ENCODE measurements at places on chromosomes 7 and 10.
A peak's percentile ranks its signal among the peaks of the same experiment; 100 is the strongest.

DNA sequence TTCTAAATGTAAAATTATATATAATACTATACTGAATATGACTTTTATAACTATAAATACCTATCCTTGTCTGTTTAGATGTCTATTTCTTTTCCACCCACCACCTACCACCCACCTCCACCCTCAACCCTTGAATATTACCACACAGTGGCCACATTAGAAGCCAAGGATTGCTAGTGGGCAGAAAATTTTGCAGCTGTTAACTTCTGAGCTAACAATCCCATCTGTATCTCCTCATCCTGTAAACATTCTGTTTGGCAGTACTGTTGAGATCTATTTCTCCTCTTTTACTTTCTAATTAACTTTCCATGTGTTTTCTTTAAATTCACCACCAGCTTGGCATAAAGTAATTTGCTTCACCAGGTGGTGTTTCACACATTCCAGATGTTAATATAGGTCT, 281.1 kb upstream of the BMPER start:
- no peak for DNase-seq

- DNase-seq: no peak
These were observed 716.6 kb upstream of the GALNT17 start for GRCh38 chr7:70415179-70415972.

GRCh38 chr10:26314265-26315013, 97.9 kb downstream of the GAD2 start:
- DNase-seq: no peak

- DNase-seq: peak; percentile 68
These were observed at the start of gene SUN1 for GRCh38 chr7:832167-832967. SUN1 (plus strand) TSS chr7:832476; CDS start chr7:832525, 49 bp downstream.

DNA sequence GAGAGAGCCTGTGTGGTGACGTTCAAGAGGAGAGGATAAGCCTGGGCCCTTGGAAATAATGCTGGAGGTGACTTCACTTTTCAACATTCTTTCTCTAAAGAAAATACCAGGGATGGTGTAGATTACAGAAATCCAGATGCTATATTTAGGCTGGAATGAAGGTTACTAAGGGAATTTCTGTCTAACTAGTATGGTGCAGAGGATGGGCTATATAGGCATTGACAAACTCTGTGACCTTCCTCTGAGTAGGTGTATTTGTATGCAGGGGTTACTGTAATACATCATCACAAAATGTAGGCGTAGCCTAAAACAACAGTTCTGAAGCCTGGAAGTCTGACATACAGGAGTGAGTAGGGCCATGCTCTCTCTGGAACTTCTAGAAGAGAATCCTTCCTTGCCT, 155.3 kb upstream of the INHBA start:
- no peak for DNase-seq

- no peak for DNase-seq
These were observed 137.7 kb downstream of the ETV1 start for GRCh38 chr7:13851736-13852135.

Measured in glomerular endothelial cell (primary cell).